ENCODE measurements at places on chromosomes 7 and 10. TPM values are rescaled to one million over a fixed set of nuclear protein-coding genes. Genes with fewer than 3 reads are reported as not detected.

Gene ZP3
- total RNA-seq, result 2.1 TPM

Gene ACTL6B
- total RNA-seq, result not detected

Gene WDR86
- 3.1 TPM for total RNA-seq

Gene TAF6
- 27.4 TPM for total RNA-seq

Gene PITX3
- 0.18 TPM for total RNA-seq

Gene C7orf57
- not detected for total RNA-seq

Measured in smooth muscle cell of bladder (primary cell).